ENCODE measurements at places on chromosomes 11 and 22.
A peak's percentile ranks its signal among the peaks of the same experiment; 100 is the strongest.

- DNase-seq: no peak
These were observed 46.9 kb downstream of the PDHX start for GRCh38 chr11:34963351-34963750.

DNA sequence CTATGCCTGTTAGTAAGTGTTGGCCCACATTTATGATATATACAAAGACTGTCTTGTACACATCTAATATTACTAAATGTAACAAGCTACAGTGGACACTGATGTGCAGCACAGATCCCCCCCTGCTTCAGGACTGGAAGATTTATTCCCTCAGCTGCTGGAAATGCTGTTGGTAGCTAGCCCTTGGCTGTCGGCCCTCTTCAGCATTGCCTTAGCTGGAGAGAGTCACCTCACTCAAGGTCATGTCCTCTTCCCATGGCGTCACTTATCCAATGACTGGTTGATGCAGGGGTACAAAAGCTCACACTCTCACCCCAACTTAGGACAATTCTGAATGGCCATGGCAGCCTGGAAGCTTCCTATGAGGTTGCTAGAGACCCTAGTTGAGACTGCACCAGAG, 312.7 kb downstream of the SOX6 start:
- no peak for DNase-seq

- no peak for DNase-seq
These were observed 48.4 kb downstream of the DBX1 start for GRCh38 chr11:20111871-20112270.

DNA sequence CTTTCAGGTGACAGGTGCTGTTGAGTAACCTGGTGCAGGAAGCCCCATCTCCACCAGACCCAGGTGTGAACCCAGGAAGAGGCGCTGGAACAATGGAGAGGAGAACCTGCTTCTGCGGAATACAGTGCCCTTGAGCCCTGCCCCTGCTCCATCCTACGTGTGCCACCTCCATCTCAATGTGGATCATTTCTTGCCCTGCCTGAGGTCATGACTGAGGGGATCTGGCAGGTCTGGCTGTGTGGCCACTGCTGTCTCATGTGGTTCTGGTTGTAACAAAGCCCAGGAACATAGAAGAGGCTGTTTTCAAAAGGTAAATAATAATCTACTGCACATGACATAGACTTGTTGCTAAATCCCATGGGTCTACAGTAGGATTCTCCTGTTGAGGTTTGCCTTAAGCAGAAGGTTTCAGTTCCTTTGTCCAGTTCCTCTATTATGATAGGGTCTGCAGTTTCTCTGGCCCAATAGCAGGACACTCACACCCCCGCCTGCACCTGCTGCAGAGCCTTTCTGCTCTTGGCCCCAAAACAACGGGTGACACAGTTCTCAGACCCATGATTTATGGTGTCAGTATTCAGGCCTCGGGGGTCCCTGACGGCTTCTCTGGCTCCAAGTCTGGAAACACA, 113.5 kb upstream of the IGLL5 start:
- no peak for DNase-seq

DNA sequence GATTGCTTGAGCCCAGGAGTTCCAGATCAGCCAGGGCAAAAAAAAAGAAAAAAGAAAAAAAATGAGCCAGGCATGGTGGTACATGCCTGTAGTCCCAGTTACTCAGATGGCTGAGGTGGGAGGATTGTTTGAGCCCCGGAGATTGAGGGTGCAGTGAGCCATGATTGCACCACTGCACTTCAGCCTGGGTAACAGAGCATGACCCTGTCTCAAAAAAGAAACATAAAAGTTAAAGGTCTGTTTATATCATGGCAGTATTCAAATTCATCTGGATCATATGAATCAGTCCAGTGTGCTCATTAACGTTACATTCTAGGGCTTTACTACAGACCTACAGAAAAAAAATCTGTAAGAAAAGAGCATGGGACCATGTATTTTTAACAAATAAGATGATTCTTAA, 13.9 kb downstream of the HSD17B12 start:
- no peak for DNase-seq

- DNase-seq: peak; percentile 15
These were observed 20.8 kb upstream of the DLAT start for GRCh38 chr11:112004389-112004788.

DNA sequence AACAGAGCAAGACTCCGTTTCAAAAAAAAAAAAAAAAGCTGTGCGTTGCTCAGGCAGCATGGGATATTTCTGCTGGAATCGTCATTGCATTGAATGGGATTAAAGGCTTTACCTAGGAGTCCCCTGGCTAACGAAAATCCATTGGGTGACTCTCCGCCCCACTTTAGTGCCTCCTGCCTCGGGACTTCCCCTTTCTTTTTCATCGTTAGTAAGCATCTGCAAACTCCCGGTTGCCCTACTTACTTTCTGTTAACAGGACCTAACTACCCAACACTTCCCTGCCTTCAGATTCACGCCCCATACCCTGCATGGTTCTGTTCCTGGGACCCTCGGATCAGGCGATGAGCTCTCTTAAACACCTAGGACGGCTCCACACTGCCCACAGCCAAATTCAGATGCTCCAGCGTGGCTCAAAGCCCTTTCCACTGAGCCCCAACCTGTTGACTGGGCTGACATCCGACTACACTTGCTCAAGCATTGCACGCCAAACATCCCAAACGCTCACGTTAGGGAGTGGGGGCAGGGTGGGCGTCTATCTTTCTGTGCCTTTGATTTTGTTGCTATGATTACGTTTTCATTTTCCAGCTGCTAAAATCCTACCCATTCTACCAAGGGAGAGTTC, 143.8 kb downstream of the ST3GAL4 start:
- no peak for DNase-seq

GRCh38 chr11:48150213-48150612, 66.4 kb upstream of the OR4B1 start:
- DNase-seq: no peak

- DNase-seq: no peak
These were observed 76.0 kb downstream of the ST3GAL4 start for GRCh38 chr11:126431401-126432064.

DNA sequence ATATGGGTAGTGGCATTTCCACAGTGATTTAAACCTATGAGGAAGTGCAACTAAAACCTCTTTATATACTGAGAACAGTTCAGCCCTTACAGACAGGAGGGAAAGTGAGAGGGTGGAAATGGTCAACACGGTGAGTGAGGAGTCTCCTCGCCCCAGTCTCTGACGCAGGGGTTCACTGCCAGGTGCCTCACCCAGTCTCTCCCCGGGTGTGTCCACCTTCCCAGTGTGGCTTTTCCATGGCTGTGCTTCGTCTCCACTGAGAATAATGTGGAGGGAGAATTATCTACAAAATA, 116.6 kb upstream of the TOP3B start:
- peak; percentile 17 for DNase-seq

DNA sequence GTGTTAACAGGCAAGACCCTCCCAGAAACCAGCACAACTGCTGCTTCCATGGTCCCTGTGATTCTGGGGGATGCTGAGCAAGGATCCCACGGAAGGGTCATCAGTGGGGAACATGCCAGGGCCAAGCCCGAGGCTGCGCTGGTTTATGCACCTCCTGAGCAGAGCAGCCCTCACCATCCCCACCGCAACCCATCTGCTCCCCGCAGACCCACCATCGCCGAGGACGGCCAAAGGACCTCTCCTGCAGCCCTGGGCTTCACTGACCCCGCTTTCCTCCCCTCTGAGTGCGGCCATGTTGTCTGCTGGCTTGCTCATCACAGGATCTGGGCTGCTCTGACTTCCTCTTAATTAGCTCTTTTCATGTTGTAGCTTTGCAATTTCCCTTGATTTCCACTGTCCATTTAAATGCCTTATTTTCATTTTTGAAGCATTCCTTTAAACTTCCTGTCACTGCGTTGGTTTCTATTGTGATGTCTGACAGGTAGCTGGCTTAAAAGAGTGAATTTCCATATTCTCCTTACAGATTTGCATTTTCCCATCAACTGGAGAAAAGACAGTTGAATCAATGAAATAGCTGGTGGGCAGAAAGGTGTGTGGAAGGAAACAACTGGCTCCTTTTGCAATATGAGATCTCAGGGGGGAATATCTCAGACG, 14.9 kb downstream of the TP53AIP1 start:
- DNase-seq: no peak

DNA sequence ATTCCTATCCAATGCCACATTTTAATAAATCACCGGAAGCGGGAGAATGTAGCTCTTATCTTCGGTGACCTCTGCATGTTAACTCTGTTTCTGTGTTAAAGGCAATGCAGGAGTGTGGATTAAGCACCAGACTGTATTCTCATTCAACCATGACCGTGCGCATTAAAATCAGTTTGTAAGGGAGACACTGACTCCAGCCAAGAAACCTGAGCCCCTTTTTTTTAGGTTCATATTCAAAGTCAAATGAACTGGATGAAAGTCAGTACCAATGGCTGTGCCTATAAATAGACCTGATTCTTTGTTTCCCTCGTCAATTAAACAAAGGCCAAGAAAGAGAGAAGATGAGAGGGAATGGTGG, 32.2 kb downstream of the C11orf91 start:
- DNase-seq: no peak
